ENCODE measurements at places on chromosomes 12 and 14.

- DNase-seq, result no peak
Measured at GRCh38 chr12:39490500-39491282, 47.8 kb upstream of the KIF21A start.

GRCh38 chr12:130017591-130018449, 114.0 kb upstream of the TMEM132D start:
- DNase-seq, result no peak

DNA sequence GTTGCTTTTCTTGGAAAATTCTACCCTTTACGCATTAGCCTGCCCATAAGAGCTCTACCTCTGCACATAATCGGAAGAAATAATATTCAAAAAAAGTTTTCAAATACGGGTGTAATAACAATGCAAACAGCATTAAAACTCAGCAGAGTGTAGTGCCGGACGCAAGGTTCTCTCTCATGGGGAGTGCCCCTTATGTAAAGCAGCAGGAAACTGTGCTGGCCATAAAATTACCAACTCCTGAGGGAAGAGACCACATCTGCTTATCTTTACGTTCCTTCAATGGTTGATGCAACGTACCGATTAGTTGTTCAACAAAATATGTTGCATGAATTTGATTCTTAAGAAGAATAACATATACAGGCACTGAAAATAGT, 118.7 kb upstream of the TMCC3 start:
- no peak for DNase-seq

- DNase-seq, result no peak
Measured at GRCh38 chr12:39033782-39034181, 128.4 kb upstream of the CPNE8 start.

DNA sequence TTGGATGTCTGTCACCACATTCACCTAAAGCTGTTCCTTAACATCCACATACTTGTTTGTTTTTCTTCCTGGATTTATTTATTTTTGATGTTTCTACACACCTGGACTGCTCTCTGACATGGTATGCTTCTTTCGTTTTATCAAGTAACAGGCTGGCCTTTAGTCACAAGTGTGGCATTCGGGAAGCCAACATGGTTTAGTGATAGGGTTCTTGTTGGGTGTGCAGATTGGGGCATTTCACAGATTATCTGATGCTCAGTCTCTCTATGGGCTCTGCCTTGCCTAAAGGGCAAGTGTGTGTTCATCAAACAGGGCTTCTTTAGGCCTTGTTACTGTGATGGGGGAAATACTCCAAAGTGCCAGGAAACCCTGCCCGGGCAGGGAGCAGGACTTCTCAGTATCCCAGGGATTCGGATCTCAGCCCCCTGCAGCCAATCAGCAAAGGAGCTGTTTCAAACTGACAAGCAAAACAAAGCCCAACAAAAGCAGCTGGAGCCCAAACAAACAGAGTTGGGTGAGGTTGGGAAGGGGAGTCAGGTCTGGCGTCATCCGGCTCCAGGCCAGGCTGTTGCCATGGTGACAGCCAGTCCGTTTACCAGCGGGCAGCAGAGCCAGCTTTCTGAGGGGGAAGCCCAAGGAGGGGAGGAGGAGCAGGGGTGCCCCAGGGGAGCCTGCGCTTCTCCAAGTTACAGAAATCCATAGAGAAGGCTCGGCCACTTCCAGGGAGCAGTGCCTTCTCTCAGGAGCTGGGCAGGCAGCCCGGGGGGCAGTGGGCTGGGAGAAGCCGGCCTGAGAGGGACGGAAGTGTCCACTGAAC, 31.9 kb downstream of the FOS start:
- DNase-seq, result no peak

- DNase-seq, result no peak
Measured at GRCh38 chr14:62988967-62989366, 56.3 kb downstream of the KCNH5 start.

DNA sequence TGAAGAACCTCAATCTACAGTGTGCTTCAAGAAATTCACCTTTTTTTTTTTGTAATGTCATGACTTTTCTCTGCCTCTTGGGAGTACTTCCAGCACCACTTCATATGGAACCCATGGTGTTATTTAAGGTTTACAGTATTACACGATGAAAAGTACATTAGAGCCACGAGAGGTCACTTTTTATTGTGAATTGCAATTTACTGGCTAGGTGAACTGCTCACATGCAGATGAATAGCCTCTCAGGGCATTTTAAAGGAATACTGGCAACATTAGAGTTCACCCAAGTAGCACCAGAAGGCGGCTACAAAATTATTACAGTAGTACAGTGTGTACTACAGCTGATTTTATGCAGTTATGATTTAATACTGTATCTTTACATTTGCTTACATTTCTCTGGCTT, 99.1 kb upstream of the PPP4R3A start:
- DNase-seq, result no peak

GRCh38 chr14:96256407-96256806, 397 bp downstream of the BDKRB1 start:
- DNase-seq, result no peak

DNA sequence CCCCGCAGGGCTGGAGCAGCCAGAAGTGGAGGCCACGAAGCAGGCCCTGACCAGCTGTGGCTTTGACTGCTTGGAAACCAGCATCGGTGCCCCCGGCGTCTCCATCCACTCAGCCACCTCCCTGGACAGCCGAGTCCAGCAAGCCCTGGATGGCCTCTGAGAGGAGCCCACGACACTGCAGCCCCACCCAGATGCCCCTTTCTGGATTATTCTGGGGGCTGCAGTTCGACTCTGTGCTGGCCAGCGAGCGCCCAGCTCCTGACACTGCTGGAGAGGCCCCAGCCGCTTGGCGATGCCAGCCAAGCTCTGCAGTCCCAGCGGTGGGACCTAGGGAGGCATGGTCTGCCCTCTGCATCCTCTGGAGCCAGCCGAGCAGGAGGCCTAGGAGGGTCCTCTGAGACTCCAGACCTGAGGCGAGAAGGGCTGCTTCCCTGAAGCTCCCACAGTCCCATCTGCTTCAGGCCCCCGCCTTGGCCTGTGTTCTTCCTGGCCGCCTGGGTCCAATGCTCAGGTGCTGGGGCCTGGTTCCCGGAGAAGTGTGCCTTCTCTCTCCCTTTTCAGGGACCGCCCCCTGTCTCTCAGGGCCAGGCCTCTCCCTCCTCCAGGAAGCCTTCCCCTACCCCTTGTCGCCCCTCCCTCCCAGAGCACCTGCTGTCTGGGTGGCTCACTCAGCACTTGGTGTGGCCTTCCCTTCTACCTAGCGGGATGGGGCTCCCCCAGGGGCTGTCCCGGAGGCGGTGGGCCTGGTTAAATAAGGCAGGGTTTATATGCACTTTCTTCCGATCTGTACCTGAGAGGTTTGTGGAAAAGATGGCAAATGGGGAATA, 23.0 kb downstream of the MVK start:
- no peak for DNase-seq

DNA sequence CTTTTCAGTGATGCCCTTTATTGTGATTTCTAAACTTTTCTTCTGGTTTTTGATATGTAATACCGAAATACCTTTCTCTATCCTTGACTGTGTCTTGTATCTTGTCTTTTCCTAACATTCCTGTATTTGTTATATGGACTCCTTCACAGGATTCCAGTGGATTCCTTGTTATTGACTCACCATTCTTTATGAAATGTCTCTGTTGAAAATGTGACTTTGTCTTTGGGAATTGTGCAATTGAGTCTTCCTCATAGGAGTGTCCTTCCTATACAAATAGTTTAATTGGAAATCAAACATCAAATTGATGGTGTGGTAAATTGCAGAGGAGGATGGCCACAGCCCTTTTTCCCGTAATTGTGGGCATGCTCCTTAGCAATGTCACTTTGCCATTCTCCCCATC, 296.6 kb upstream of the KITLG start:
- no peak for DNase-seq

DNA sequence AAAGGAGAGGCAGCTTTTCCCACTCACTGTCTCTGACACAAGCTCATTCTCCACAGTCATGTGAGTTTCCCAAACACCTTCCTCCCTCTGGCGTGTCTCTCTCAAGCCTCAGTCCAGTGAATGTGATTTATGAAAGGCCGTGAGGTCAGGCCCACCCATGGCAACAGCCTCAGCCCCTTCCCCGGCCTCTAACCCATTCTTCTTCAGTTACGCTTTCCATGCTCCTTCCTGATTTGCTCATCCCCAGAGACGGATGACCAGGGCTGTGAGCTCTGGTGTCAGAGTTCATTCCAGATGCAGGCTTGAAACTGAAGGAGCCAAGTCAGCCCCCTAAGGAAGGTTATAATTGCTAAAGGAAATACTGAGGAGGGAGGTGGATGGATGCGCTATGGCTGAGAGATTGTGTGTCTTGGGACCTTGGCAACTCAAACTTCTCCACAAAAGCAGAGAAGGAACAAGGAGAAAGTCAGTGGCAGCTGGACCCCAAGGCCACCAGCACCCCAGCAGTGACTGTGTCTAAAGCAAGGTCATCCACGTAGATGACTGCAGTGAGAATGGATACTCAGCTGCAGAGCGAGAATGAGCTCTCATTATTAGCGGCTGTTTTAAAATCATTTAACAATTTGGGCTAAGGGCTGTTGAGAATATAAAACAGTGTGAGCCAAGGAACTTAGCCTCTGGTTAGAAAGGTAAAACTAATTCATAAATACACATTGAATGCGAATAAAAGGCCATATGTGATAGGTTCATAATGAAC, 84.1 kb downstream of the FBXL14 start:
- no peak for DNase-seq

DNA sequence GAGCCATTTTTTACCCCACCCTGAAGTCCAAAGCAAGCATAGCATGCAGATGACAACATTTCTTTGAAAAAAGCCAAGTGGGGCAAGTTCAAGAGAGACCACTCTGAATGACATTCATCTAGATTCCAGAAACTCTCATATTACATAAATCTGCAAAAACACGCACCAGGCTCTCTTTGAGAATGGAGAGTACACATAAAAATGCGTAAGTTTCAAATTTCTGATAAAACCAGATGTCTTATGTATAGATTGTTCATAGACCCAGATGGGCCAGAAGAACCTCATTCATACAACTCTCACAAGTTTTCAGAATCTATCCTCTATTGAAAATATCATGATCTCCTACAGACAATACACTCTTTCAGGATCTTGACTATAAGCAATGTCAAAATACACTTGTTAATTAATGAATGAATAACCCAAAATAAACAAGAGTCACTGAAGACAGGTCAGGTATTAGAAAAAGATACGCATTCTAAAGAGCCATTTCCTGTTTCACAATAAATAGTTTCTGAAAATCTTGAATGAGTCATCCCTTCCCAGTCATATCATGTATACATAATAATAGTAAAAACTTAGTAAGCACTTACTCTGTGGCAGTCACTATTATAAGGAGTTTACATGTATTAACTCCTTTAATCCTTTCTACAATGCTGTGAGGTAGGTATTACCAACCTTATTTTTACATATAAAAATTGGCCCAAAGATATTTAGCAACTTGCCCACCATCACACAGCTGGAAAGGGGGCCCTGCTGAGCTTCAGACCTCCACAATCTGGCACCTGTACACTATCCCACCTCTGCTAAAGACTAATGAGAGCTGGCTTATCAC, 72.0 kb downstream of the PPP2R5E start:
- peak; percentile 64 for DNase-seq

DNA sequence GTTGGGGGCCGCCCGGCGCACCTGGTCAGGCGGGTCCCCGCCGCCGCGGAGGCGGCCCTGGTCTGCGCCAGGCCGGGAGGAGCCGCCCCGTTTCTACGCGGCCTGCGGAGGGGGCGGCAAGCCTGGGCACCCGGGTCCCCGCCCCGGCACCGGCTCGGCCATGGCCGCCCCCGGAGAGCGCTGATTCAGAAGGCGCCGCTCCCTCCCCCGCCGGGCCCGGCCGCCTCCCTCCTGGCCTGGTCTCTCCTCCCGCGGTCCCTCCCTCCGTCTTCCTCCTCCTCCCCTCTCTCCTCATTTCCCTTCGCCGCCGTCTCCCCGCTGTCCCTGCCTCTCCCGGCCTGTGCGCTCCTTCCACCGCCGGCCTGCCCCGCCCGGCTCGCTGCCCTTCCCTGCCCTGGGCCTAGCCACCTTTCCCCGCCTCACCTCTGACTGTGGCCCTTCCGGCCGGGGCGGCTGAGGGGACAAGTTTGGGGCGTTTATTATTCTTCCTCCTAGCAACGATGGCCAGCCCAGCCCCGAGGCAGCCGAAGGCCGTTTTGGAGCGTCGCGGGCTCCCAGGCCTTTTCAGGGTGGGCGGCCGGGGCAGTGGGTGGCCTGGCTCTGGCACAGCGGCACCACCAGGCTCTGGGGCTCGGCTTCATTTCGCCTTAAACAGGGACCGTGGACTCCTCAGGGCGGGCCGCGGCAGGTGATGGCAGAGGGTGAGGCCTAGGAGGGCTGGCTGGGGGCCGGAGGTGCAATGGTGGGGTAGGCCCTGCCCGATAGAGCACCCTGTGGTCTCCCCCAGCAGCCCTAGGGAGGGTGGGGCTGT, 768 bp downstream of the CEP170B start:
- no peak for DNase-seq

- DNase-seq, result no peak
Measured at GRCh38 chr12:124487066-124487833, 80.2 kb downstream of the NCOR2 start.

DNA sequence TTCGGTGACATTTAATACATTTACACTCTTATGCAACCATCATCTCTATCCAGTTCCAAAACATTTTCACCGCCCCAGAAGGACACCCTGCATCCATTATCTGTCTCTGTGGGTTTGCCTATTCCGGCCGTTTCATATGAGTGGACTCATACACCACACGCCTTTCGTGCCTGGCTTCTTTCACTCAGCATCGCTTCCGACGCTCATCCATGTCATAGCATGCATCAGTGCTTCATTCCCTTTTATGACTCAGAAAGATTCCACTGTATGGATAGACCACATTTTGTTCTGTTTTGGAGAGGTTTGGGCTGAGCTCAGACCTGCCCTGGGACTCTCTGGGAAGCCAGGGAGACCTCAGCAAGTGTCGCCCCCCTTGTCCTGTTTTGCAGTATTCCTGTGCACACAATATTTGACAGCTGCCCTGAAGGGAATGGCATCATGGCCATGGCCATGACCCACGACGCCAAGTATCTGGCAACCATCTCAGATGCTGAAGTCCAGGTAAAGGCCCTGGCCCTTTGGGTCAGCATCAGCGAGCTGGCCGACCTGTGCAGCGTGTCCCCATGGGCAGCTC, 23.8 kb downstream of the CFAP251 start:
- DNase-seq, result no peak

DNA sequence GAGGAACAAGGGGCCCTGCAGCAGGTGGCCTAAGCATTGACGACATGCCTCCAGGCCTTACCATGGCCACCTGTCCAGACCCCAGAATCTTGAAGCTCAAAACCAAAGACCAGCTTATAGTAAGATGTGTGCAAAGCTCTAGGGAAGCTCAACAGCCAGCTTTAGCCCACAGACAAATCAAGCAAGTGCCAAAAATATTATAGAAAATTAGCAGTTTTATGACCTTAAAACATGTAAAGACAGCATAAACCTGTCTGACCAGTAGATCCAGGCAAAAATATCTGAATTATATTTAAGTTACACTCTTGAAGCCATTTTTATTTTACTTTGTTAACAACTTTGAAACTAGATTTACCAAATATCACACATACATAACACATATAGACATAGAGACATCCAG, 90.6 kb downstream of the TXNDC16 start:
- no peak for DNase-seq

GRCh38 chr12:115697340-115697739, 580.2 kb downstream of the MED13L start:
- DNase-seq, result no peak
